ENCODE measurements at places on chromosomes 5 and 9.

DNA sequence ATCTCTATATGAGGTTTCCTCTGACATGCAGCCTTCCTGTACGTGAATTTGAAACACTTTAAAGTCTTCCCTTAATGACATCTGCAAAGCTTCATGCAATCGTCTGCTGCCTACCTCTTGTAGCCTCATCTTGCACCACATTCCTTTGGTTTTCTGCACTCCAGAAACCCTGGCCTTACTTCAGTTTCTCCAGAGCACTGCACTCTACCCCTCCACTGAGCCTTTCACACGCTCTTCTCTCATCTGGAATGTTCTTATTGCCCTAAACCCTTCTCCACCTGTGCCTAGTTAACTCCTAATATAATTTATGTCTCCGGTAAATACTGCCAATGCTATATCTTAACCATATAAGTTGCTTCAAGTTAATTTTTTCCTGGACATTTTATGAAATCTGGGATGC, 168.8 kb upstream of the SLC27A6 start:
- DNase-seq = no peak

GRCh38 chr5:62017092-62017491, 288.9 kb upstream of the KIF2A start:
- DNase-seq = no peak

DNA sequence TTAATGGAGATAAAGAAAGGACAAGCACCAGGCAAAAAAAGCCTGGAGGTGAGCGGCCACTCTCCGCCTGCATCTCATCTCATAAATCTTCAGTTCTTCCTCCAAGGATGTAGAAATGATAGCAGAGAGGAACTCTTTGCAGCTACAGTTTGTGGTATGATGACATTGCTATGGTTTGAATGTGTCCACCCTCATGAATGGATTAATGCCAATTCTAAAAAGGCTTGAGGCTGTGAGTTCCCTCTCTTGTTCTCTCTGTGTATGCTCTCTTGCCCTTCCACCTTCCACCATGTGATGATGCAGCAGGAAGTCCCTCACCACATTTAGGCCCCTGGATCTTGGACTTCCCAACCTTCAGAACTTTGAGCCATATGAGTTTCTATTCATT, 126.4 kb downstream of the SPOCK1 start:
- DNase-seq = no peak

DNA sequence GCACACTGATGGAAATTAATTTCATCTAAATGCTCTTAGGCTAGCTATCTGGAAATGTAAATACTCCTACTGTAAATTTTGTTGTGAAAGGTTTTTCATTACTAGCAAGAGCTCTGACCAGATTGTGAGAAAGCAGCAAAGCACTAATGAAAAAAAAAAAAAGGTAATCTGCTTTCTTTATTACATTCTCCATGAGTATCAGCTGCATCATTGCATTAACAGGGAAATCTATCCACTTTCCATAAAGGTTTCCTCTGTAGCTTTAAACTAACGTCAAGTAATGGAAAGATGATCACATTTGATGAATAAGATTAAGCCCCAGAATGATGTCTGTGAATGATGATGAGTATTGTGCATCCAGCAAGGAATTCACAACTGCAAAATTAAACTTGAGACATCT, 790.6 kb upstream of the TYRP1 start:
- no peak for DNase-seq

DNA sequence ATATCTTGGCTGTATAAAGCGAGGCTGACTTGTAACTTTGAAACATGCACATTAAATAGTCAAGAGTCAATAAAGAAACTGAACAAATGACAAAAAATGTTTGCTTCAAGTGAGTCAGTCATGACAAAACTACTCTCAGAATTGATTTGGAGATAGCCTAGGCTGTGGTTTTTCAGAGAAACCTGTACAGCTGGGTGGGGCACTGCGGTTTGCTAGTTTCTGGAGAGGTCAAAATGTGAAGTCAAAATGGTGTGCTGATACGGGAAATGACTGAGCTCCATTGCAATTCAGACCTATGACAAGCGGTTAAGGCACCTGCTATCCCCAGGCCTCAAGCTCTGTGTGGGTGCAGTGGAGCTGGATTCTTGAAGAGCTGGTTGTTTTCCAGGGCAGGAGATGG, 10.3 kb upstream of the CD180 start:
- peak; percentile 85 for DNase-seq

DNA sequence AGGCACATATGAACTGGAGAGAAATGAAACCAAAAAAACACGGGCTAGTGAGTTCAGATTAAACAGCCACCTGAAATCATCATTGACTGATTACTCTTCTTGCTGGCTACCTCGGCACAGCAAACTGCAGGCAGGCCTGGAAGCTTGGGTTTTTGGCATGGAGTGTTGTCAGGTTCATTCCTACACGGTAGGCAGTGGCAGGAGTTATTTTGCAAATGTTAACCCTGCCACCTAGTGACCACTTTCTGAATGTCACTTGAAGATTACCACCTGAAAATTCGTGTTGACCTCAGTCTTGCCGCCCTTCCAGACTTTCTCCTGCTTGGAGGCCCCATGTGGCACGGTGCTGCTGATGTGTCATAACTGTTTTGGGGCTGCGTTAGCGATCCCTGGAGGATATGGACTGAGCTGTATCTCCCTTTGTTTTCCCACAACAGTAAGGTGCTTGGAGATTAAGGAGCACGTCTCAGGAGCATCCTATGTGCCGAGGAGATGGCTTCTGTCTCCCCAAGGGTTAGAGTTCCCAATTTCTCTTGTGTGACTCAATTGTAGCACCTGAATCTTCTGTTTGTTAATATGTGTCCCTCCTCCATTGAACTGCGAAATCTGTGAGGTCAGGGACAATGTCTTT, 12.7 kb upstream of the CD180 start:
- peak; percentile 62 for DNase-seq

DNA sequence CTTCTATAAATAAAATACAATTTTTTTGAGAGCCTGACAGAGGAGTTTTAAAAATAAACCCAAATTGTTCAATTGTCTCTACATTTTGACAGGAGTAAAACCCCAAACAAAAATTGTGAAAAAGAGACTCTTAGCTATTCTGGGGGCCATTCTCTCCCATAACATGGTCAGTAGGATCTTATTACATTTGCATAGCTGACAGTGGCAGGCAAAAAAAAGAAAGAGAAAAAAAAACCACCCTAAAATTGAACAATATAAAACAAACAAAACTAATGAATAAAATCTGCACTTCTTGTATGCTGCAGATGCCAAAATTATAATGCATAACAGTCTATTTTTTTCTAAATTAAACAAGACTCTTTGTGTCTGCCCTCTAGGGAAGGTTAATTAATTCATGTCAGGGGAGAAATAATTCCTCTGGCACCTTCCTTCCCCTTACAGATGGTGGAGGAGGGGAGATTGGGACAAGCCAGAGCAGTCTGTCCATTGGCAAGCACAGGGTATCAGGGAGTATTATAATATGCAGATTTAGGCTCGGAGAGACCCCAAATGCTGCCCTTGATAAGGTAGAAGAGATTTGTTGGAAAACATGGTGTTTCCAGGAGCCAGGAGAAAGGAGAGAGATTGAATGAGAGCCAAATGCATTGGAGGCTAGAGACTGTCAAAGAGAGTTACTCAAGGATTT, 79.7 kb upstream of the CDH6 start:
- no peak for DNase-seq

DNA sequence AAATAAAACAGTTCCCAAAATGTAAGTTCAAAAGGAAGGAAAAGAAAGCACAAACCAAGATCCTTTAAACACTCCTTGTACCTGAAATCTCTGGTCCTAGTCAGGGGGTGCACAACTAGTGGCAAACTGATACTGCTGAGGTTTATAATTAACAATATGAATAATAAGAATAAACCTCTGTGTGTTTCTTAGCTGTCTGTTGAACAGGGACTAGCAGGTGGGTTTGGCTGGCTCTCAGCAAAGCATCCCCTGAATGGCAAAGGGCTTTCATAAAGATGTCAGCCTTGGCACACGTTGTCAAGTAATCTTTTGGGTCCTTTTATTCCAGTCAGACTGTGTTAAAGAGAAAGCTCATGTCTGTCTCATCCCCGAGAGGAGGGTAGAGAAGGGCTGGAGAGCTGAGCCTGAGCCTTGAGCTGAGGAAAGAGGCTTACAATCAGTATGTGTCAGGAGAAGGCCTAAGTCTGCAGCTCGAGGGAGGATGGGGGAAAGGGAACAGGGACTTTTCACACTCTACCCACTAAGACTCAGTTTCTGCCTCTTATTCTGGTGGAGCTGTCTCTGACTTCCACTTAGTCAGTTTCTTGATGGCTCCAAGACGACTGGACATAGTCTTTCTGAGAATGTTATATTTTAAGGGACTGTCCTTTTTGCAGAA, 123.0 kb downstream of the GALNT10 start:
- no peak for DNase-seq

DNA sequence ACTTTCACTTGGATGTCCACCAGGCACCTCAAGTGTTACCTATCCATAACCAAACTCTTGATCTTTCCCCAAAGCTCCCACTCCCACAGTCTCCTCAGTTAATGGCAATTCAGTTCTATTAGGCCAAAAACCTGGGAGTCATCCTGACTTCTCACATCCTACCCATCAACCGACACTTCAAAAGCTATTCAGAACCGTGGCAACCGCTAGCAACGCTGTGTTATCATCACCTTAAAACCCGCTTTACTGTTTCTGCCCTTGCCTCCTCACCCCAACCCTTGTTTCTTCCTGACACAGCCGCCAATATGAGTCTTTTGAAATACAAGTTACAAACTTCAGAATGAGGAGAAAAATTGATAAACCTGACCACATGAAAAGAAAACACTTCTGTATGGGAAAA, 46.5 kb downstream of the MAPKAP1 start:
- DNase-seq = no peak

GRCh38 chr9:14782286-14783051, 59.9 kb upstream of the CER1 start:
- no peak for DNase-seq

GRCh38 chr9:78314953-78315870, 18.3 kb downstream of the PSAT1 start:
- DNase-seq = no peak

DNA sequence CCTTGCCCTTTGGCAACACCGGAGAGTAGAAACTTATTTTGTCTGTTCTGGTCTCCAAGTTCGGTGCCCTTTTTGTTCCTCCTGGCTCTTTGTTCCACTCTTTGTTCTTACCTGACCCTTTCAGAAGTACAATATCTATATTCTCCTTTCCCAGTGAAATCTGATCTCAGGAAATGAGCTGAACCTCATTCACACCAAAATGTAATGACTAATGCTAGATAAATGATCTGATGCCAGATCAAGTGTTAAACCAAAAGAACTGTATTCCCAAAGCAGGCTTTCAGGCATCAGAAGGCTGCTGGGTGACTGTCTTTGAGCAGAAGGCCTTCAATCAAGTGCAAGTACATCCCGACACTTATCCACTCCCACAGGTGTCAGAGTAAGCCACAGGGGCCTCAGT, 156.4 kb downstream of the SPOCK1 start:
- no peak for DNase-seq

- DNase-seq = no peak
Observed at GRCh38 chr5:147406636-147407035, 103.2 kb downstream of the DPYSL3 start.

GRCh38 chr9:70517926-70518610, 103.6 kb upstream of the KLF9 start:
- DNase-seq = no peak

- no peak for DNase-seq
Observed at GRCh38 chr5:134127376-134127861, 12.9 kb downstream of the TCF7 start.

DNA sequence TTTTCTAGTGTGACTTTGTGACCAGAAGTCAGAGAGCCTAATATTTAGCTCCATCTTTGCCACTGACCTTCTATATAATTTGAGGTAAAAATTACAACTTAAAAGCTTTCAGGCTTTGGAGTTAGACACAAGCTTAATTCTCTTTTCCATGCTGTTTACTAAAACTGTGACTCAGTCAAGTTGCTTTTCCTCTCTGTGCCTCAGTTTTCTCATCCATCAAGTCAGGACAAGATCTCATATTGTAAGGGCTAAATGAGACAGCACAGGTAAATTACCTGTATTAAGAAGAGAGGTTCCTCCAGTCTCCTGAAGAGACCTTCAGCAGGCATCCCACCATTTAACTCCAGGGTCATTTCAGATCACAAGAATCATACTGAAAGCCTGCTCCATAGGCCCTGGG, 339.2 kb downstream of the ASTN2 start:
- DNase-seq = no peak

DNA sequence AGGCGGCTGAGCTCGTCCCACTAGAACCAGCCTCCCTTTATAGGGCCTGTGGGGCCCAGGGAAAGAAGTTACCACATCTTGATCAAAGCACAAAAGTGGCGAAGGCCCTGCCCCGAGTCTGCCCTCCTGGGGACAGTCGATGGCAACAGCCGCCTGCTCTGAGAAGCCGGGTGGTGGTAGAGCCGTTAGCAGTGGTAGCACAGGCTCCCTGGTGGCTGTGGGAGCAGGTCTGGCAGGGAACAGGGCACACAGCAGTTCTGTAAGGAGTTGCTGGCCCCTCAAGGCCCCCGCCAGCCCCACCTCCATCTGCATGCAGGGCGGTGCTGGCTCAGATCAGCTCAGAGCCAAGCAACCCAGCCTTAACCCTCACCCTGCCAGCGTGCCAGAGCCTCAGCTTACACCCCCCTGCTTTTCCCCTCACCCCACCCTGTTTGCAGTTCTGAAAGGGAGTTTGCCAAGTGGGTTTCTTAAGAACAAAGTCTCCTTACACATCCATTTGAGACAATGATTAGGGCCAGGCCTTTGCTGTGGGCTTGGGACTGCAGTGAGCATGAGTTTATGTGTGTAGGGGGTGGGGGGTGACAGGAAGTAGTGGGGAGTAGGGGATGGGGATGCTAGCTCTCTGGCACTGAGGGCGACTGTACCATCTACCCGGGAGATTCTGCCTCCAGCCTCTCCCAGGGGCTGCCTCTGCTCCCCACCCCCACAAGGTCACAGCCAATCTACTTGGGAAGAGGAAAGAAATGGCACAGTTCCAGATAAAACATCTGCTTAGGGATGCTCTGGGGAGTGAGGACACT, 11.8 kb downstream of the ACSL6 start:
- DNase-seq = no peak

GRCh38 chr9:5524090-5524489, 13.8 kb downstream of the PDCD1LG2 start:
- no peak for DNase-seq

DNA sequence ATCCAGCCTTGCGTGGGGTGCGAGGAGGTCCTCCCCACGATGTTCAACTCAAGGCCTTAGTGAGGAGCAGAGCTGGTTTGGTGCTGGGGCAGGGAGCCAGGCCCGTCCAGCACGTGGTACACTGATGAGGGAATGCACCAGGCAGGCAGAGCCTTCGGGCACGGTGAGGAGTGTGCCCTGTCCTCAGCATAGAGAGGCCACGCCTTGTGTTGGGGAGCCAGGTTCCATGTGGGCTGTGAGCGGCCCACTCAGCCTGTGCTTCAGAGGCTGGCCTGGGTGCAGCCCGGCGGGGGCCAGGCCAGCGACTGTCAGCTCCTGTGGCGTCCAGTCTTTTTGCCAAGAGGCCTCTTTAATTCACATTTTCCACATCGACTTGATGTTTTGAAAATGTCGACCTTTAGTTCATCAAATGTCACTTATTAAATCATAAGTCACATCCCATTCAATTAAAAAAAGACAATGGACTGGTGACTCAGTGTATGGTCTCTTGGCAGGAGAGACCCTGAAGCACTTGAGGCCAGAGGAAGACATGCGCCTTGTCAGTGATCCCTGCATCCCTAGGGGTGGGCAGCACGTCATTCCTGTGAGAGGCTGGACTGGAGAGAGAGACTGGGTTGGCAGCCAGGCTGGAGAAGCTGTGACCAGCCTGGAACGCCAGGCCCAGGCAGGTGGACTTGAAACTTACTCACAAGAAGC, 21.7 kb downstream of the ERGIC1 start:
- no peak for DNase-seq

Measured in CD4-positive, alpha-beta T cell treated with Interleukin-1 beta for 1 hour (primary cell).